Bone marrow (tissue), 2 donors: ENCODE measurements at places on chromosomes 7 and 10.
A peak's percentile ranks its signal among the peaks of the same experiment; 100 is the strongest.

DNA sequence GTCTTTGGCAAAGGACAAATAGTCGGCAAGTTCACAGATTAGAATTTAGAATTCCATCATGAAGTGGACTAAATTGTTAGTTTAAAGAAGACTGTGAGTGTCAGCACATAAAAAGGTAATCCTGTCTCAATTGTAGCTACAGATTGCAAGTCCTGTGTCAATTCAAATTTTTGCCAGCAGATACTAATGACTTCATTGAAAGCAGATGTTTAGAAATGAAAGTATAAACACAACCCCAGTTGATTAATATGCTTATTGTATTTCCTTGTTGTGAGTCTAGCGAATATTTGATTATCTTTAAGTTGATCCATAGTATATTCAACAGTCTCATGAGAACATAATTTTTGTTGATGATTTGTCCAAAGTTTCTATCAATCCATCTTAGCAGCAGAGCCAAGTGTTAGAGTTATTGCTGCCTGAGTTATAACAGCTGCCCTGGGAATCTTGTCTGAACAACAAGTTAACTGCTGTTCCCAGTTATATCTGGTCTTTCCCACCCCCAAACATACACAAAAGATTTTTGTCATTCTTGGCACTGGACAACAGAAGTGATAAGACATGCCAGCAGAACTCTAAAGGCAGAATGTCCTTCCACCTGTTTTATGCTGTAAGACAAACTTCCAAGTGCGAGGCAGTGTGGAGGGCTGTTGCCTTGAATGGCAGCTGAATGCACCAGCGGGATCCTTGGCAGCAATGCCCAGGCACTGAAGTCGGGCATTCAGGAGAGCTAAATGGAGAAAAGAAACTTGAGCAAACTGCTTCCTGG lies 21.3 kb upstream of the HERPUD2 start:
- DNase-seq: no peak

GRCh38 chr7:136925044-136925443 lies 56.6 kb downstream of the CHRM2 start:
- no peak for DNase-seq

DNA sequence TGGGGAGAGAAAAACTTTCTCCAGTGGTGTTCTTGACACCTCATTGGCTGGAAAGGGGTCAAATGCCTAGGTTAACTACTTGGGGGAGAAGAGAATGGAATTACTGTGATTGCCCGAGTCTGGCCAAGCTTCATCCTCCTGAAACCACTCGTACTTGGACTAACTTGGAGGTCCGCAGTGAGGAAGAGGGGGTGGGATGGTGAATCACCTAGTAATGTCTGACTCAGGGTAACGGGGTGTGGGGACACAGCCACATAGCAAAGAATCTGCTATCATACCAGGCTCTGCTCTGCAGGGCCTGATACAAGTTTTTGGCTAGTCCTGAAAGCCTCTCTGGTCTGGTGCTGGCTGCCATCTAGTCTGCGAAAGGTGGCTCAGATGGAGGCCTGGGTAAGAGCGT lies 190.9 kb downstream of the RPS24 start:
- no peak for DNase-seq

GRCh38 chr7:144069511-144069910 lies at the start of gene OR2A25:
Gene OR2A25, plus strand, starts transcription at chr7:144069811. Its CDS starts 4,409 bp downstream, at chr7:144074220.
- DNase-seq: no peak

DNA sequence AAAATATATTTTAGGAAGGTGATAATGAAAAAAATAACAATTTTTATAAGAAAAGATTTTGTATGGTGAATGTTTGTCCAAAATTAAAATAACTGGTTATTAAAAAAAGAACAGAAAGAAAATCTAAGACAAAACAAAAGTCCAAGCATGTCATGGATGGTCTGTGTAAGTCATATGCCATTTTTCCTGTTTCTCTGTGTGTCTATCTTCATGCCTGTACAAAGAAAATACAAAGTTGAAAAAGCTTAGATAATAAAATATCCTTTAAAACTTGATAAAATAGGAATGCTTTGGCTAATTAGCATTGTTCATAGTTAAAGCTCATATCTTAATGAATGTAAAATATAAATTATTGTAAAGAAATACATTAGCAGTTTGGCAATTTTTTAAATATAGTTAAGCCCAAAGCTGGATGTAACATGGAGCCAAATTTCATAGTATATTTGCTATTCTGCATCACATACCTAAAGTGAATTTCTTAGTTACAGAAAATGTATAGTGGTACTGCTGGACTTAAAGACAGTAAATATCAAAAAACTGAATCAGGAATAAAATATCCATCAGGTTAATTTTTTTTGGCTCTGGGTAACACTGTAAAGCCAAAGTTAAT lies 661.1 kb downstream of the PCDH15 start:
- DNase-seq: no peak

DNA sequence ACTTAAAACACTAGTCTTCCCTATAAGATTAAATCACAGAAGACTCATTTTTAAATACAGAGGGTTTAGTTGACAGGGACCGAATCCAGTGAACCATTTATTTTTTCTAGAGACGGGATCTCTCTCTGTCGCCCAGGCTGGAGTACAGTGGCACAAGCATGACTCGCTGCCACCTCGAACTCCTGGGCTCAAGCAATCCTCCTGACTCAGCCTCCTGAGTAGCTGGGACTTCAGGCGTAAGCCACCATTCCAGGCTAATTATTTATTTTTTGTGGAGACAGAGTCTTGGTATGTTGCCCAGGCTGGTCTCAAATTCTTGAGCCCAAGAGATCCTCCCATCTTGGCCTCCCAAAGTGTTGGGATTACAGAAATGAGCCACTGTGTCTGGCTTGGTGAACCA lies 20.9 kb upstream of the LYZL1 start:
- no peak for DNase-seq

- DNase-seq: no peak
These were observed 222.1 kb downstream of the GLI3 start for GRCh38 chr7:42014625-42015618.

GRCh38 chr10:34999532-34999931 lies 90.6 kb downstream of the CUL2 start:
- no peak for DNase-seq

- DNase-seq: no peak
These were observed 25.5 kb downstream of the FGFBP3 start for GRCh38 chr10:91883549-91884444.

DNA sequence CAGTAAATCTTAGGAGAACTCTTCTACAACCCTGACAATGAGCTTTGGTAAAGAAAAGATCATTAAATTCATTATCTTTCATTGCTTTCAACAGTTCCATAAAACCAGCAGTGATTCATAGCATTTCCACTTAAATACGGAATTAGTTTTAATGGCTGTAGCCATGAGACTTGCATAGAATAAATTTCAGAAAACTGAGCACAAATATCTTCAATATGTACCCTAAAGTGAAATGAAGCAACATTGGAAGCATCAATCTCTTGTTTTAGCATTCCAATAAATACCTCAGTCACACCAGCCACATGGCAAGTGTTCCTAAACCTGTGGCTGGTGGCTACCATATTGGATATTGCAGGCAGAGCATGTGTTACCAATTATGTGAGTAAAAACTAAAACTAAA lies 3.6 kb upstream of the RARRES2 start:
- DNase-seq: no peak

DNA sequence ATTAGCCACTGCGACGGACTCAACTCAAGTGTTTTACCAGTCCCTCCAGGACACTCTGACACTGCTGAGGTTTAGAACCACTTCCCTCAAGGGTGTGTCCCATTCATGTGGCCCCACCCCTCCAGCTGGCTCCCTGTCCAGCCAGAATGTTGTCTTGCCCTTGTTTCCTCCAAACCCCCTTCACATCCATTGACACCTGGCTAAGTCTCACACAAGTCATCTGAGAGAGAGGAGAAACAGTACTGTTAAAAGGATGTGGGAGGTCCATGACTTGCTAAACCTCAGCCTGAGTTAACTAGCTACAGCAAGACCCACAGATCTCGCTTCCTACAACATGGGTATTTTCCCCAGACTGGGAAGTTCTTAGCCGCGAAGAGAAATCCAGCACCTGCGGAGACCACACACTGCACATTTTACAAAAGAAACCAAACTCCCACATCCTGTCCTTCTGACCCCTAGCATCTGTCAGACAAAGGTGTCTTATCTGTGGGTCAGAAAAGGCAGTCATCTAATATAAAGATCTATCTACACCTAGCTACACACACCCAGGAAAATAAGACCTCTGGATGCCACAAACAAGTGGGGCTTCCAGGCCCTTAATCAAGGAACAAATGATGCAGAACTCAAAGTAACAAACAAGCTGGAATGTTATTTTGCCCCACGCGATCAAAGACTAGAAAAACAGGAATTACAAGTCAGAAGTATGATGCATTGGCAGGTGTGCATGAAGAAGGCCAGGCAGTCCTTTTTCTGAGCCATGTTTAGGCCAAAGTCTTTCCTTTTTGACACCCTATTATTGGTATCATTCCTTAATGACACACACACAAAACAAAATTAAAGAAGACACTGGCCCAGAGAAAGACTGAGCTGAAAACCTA lies 13.9 kb downstream of the OSBPL3 start:
- peak; percentile 3 for DNase-seq

- DNase-seq: no peak
These were observed 35.1 kb downstream of the GPER1 start for GRCh38 chr7:1122832-1123501.

DNA sequence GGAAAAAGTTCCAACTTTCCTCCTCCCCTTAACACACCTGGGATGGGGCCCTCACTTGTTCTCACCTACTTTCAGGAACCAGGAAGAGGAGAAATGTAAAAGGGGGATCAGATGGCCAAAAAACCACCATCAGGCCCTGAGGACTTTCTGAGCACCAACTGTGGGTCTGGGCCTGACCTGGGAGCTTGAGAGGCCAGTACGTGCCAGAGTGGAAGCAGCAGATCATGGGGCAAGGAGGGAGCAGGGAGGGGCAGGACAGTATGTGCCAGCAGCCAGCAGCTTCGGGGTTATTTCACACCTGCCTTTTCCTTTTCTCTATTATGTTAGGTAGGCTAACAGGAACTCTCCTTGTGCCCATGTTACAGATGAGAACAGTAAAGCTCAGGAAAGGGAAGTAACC lies 118.8 kb upstream of the UNC5B start:
- no peak for DNase-seq

GRCh38 chr7:129084801-129085551 lies 30.1 kb upstream of the TNPO3 start:
- DNase-seq: no peak

DNA sequence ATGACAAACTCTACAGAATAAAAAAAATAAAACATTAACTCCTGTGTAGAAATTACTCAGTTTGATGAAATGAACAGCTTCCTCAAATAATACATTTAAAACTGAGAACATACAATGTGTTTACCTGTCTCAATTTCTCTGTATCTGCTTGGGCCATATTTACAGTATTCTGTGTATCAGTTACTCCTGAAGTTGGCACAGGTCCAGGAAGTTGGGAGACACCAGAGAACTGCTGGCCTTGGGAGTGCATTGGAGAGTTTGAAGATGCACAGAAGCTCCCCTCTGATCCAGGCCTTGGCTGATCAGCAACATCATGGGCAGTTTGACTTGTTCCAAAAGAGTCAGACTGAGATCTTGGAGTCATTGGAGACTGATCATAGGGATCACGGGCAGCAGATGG lies 155.1 kb downstream of the GALNT11 start:
- no peak for DNase-seq

- DNase-seq: no peak
These were observed 12.8 kb downstream of the PRXL2A start for GRCh38 chr10:80421050-80421706.

DNA sequence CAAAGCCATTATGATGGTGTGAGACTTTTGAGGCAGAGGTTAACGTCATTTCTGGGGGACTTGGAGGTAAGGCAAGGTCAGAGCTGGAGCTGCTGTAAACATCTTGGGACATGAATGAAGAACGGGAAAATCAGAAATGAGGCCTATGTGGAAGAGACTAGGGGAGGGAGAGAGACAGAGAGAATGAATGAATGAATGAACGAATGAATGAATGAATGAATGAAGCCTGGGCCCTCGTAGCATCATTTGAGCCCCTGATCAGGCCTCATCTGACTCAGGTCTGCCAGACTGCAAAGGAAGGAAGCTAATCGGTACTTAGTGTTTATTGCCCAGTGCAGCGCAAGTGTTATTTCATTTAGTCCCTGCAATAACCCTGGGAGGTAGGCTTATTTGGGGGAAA lies 79.6 kb downstream of the SLIT1 start:
- no peak for DNase-seq

GRCh38 chr10:112964482-112964881 lies 14.4 kb downstream of the TCF7L2 start:
- DNase-seq: no peak

GRCh38 chr7:133724148-133724547 lies 403.0 kb upstream of the LRGUK start:
- DNase-seq: no peak

- DNase-seq: no peak
These were observed 231.9 kb downstream of the PLXDC2 start for GRCh38 chr10:20048161-20048560.

DNA sequence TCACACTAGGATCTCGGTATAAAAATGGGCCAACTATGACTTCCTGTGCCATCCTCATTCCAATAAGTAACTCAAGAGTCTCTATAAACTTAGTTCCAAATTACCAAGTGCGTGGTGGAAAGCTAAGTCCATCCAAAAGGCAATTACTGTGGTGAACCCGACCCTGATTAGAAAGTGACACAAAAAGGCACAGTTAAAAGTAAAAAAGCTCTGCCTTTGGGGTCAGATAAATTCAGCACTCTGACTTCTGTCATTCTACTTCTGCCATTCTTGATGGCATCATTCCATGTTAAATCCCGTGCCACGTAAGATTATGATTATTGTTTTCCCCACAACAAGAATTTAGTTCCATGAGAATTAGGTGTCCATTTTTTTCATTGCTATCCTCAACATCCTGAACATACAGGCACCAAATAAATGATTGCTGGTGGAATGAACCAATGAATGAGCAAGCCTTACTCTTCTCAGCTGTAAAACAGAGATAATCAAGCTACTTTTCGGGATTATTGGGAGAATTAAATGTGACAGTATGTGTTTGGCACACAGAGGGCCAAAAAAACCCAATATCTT lies 877 bp downstream of the NCOA4 start:
- no peak for DNase-seq

GRCh38 chr7:138374119-138374693 lies 85.9 kb upstream of the TRIM24 start:
- DNase-seq: no peak

DNA sequence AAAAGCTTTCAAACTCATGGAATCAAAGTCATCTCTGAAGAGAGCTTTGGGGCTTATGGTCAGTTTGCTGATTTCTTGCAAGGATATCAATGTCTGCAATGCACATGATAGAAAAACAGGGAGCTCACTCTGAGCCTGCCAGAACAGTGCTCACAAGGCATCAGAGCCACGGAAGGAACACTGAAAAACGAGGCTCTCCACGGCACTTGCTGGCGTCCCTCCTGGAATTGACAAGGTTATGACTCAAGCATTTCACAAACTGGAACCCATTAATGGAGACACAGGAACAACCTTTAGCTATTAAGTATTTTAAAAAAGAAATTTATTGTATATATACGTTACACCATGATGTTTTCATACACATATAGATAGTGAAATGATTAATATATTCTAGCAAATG lies 266.3 kb downstream of the KCND2 start:
- no peak for DNase-seq

- DNase-seq: no peak
These were observed 233.7 kb downstream of the PTEN start for GRCh38 chr10:88097092-88097516.
